ENCODE measurements at places on chromosomes 7 and 10.

DNA sequence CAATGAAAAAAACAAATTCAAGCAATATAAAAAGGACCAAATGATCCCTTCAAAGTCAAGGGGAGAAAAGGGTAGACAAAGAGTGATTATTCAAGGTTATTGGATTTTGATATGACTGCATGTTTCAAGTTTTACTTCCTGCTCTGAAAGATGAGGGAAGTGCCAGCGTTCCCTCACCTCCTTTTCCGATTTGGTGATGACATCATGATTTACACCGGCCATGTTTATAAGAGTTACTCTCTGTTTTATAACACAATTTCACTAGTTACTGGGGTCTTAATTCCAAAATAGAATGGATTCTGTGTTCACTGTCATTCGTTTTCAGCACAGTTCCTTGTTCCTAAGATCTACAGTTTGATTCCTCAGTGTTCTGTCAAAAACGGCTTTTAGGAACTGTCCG is 60.5 kb upstream of the CPXM2 start:
- DNase-seq: no peak

DNA sequence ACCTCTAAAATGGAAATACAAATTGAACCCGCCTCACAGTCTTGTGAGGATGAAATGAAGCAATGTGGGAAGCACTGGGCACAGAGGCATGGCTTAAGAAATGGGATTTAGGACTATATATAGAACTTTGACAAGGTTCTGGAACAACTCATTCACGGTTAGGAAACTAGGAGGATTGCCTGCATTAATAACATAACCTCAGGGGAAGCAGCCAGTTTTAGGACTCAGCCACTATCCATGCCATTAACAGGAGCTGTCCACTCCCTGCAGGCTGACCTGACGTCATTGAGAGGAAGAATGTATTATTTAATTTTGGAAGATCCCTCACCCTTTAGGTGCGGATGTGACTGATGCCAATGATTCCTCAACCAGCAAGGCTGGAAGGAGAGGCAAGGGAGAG is 34.8 kb downstream of the ITGB8 start:
- DNase-seq: no peak

DNA sequence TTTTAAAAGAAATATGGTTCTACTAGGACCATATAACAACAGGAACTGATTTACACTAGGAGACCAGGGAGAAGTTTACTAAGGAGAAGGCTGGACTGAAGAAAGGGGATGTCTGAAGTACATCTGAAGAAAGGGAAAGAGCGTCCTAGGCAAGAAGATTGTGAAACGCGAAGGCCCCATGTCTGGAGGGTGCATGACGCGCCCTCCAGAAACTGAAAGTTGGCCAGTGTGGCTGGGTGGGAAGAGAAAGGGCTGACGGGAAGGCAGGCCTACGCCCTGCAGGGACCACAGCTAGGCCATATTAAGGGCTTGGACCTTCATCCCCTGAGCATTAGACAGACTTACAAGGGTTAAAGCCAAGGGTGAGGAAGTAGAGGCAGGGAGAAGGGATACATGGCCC is 158.0 kb downstream of the TRIL start:
- no peak for DNase-seq

DNA sequence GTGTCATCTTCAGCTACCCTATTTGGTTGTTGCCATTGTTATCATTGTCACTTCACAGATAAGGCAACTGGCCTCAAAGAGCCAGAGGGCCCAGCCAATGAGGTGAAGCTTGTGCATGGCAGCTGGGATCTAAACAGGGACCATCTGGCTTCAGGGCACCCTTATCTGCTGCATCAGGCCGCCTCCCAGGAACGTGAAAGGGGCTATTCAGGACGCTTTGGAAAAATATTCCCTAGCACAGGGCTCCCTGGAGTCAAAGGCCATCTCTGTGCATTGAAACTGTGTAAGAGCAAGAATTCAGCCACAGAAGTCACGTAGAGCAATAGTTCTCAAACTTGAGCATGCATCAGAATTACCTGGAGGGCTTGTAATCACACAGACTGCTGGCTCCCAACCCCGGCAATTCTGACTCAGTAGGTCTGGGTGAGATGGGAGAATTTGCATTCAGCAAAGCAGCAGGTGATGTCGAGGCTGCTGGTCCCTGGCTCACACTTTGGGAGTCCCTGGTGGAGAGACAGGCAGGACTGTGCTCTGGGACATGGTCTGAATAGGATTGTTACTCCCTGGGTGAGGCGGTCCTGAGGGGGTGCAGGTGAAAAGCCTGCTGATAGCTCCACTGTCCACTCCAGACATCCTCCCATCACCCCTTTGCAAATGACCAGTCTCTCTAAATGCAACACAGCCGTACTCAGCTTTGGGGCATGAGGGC is 21.5 kb upstream of the PLEKHA1 start:
- no peak for DNase-seq

GRCh38 chr7:70533614-70534013 is 598.3 kb upstream of the GALNT17 start:
- no peak for DNase-seq

DNA sequence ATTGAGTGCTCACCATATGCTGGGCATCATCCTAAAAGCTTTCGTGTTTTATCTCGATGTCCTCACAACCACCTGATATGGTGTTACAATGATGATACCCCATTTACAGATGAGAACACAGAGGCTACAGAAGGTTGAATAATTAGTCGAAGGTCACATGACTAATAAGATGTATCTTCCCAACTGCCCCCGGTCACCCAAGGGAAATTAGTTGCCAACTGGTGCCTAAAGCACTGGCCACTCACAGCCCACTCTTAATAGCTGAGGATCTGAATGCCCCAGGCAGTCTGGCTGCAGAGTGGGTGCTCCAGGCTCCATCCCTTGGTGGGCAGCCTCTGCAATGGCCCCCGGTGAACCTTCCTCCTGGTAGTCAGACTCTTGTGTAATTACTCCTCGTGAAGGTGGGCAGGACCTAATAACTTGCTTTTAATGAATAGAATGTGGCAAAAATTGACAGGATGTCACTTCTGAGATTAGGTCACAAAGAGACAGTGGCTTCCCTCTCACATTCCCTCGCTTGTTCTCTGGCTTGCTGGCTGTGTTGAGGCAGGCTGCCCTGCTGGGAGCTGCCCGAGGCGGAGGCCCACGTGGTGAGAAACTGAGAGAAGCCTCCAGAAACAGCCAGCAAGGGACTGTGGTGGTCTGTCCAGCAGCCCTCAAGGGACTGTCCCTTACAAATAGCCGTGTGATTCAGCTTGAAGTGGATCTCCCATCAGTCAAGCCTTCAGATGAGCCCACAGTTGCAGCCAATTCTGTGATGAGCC is 109.4 kb downstream of the ARHGAP22 start:
- DNase-seq: no peak

DNA sequence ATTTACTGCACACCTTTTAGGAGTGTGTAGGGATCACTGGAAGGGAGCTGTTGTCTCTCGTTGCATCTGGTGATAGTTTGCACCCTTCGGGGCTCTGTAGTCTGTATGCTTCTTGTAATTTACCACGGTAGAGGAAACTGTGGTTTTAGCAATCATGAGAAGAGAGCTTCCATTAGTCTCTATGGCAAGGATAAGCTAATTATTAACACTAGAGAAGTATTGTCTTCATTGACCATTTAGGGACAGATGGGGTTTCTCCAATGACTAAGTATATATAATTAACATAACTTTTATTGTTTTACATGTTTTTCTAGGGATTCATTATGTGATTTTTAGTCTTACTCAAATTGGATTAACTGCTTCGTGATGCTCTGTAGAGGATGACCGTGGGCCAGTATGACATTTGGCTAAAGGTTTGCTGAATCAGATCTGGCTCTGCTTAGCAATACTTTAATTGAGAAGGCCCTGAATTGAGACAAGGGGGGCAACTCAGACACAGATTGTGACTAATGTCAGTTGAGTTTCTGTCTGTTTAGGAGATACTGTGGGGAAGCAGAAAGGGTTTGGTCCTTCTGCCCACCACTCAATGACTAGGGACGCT is 8.7 kb downstream of the SLC18A2 start:
- DNase-seq: no peak

DNA sequence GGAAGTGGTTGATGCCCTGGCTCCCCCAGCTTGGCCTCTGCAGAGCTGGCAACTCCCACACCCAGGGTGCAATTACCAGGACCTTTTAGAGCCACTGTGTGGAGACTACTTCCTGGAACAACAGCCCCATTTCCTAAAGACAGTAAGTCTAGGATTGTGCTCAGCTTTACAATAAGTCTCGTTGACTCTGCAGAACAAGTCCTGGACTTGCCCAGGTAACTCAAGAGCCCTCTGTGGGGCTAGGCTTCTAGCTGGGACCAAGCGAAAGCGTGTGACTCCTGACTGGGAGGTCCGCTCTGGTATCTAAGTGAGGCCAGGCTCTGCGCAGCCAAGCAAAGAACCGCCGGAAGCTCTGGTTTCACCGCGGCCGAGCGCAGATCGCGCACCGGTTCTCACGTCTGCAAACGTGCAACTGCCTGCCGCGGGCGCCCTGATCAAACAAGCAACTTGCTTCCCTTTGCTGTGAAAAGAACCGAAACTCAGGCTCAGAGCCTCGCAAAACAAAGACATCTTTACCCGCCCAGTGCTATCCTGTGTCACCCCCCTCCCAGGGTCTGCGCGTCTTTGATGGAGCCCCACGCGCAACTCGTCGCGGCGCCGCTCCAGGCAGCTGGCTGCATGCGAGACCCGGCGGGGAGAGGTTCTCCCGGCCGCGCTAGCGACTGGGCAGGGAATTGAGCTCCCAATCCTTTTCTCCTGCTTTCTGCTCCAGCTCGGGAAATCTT is 4.4 kb upstream of the PDLIM1 start:
- no peak for DNase-seq

DNA sequence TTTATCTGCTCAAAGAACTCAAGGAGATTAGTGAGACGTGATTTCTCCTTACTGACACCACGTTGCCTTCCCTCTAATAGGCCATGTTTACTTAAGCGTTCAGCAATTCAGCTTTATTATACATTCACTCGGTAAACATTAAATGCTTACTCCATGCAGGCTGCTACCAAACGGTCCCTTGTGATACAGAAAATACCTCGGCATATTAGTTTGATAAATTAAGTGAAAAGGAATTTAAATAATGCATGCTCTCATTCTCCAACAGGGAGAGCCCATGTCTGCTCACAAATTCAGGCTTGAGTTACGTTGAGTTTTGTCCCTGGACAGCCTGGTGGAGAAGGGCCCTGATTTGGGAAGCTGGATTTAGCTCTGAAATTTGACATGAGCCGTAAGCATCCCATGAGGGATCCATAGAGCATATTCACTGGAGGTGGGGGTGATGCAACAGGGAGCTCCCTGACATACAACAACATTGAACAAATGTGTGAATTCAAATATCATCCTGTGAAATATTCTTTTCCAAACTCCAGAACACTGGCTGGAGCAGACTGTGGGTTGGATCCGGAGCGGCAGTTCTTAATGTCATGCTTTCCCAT is 86.3 kb downstream of the TBXAS1 start:
- DNase-seq: no peak

DNA sequence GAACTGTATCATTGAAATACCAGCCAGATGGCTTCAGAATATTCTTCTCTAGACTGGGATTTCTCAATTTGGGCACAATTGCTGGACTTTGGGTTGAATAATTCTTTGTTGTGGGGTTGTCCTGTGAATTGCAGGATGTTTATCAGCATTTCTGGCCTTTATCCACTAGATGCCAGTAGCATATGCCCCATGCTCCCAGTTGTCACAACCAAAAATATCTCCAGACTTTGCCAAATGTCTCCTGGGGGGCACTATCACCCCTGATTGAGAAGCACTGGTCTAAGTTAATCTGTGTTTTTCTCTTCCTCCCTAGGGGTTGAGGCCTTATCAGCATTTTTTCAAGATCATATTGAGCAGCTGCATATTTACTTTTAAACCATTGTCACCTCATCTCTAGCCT is 204.9 kb upstream of the SP8 start:
- no peak for DNase-seq

DNA sequence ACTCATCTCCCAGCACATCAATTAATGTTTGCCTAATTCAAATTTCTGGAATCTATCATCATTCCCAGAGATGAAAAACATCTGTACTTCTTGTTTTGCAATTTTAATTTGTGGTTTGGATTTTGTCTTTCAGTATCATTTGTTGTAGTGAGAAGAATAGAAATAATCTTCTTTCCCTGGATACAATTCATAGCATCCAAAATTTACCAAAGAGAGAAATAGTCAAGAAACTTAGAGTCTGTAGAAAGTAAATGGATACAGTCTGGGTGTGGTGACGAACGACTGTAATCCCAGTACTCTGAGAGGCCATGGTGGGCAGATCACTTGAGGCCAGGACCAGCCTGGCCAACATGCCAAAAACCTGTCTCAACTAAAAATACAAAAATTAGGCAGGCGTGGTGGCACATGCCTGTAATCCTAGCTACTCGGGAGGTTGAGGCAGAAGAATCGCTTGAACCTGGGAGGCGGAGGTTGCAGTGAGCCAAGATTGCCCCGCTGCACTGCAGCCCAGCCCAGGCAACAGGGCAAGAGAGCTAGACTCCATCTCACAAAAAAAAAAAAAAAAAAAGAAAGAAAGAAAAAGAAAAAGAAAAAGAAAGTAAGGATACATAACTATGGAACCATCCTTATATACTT is 193.0 kb downstream of the RELN start:
- no peak for DNase-seq

- DNase-seq: no peak
Observed at GRCh38 chr10:623014-623413, 66.5 kb downstream of the DIP2C start.

DNA sequence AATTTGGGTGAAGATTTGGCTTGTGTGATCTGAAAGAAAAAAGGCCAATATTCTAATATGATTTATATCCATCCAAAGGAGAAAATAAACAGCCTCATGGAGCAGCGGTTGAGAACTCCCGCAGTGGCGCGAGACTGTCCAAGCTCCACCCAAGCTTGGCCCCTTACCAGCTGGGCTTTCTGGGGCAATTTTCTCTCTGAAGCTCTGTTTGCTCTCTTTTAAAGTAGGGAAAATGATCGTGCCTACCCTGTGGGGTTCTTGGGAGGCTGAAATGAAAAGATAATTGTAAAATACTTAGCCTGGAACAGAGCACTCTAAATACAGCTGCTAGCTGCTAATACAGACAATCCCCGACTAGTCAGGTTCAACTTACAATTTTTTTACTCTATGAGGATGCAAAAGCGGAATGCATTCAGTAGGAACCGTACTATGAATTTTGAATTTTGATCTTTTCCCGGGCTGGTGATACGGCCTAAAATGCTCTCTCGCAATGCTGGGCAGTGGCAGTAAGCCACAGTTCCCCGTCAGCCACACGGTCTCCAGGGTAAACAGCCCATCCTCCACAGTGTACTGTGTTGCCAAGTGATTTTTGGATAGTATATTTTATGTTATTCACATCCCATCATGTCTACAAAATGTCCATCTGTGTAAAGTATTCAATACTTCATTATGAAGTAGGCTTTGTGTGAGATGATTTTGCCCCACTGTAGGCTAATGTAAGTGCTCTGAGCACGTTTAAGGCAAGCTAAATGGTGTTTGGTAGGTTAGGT is 137.7 kb downstream of the CHN2 start:
- DNase-seq: no peak

All from stimulated activated CD8-positive, alpha-beta memory T cell treated with anti-CD3 and anti-CD28 coated beads, Interleukin-4, amount 100 ng/mL, for 1 hour (primary cell).